8988T (cell line): ENCODE measurements at places on chromosomes 11 and 22.

- no peak for DNase-seq
Observed at GRCh38 chr11:27013781-27014361, 20.0 kb downstream of the FIBIN start.

DNA sequence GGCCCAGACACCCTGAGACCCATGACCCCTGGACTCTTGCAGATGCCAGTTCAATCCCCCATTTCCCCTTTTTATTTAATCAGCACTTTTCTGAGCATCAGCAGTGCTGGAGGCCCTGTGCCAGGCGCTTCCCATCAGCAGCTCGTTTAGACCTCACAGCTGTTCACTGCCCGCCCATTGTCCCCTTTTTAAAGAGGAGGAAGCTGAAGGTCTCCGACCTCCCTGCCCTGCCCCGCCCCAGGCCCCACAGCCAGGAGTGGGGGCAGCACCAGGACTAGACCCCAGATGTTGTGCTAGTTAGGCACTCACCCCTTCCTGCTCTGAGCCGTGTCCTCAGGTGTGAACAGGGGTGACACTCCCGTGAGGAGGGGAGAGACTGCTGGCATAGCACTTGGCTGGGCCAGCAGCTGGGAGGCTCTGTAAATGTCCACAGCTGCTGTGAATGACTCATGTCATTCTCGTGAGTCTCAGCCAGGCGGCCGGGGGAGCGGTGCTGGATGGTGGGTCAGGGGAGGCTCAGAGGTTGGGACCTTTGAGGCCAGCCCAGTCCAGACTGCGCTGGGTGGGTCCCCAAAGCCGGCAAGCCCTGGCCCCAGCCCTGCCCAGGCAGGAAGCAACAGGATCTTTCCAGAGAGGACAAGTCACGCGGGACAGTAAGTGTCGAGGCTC lies 19.9 kb downstream of the EMID1 start:
- DNase-seq: peak; percentile 21

DNA sequence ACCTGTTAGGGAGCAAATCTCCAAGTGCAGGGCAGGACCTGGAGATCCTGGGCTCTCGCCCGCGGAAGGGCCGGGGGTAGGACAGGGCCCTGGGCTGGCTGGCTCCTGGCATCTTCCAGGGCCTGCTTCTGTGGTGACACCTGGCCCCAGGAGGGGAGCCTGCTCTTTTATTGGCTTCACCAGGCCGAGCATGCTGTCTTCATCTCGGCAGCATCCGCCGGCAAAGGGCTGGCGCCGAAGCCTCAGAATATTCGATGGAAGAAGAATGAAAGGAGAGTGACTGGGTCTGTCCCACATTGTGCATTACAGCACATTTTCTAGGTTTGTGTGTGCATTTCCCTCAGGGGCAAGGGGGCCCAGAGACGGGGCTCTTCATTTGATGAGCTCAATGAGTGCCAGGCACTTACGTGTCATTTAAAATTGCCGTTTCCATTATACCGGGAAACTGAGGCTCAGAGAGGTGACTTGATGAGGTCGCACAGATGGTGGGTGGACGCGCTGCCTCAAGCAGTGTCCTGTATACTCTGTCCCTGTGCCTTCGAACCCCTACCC lies 70.0 kb downstream of the RBX1 start:
- no peak for DNase-seq

GRCh38 chr11:86414032-86414431 lies 39.3 kb downstream of the CCDC81 start:
- no peak for DNase-seq

DNA sequence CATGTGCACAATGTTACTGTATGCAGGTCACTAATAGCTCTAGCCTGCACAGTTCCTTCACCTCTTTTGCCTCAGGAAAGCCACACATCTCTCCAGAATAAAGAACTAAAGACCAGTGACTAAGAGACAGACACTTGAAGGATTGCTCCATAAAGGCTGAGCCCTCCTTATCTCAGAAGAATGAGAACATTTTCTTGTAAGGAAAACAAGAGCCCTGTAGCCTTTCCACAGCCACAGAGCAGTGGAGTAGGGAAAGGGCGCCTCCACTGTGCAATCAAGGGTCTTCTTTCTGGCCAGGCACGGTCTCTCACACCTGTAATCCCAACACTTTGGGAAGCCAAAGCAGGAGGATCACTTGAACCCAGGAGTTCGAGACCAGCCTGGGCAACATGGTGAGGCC lies 202.6 kb upstream of the TMEM45B start:
- no peak for DNase-seq

- DNase-seq: no peak
Observed at GRCh38 chr11:62843466-62843865, 4.1 kb upstream of the WDR74 start.

DNA sequence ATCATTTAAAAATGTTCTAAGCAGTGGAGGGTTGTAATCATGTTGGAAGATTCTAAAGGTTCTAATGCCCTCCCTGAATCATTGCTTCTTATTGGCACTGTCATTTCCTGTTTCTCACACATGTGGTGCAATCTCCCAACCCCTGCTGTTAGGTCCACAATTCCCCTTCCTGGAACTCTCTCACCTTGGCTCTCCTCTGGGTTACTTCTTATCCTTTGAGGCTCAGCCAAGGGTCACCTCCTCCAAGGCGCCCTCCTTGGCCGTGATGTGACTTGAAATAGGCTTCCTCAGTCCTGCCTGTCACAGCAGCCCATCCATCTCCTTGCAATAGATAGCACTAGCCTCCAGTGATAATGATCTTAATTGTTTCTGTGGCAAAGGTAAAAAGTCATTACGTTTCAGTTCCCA lies 149.8 kb downstream of the TTC17 start:
- DNase-seq: no peak

- no peak for DNase-seq
Observed at GRCh38 chr22:31567196-31567595, 70.9 kb downstream of the SFI1 start.

GRCh38 chr11:72202571-72202970 lies 10.6 kb downstream of the FOLR1 start:
- DNase-seq: no peak

GRCh38 chr11:60717956-60718355 lies 6.6 kb upstream of the MS4A18 start:
- DNase-seq: no peak

DNA sequence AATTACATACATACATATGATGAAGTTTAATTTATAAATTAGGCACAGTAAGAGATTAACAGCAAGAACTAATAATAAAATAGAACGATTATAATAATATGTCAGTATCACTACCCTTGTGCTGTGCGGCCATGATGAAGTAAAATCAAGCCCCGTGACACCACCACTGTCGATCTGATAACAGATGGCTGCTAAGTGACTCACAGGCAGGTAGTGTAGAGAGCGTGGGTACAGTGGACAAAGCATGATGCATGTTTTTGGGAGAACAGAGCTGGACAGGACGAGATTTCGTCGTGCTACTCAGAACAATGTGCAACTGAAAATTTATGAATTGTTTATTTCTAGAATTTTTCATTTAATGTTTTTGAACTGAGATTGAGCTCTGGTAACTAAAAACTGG lies 108.4 kb upstream of the TIMP3 start:
- no peak for DNase-seq

DNA sequence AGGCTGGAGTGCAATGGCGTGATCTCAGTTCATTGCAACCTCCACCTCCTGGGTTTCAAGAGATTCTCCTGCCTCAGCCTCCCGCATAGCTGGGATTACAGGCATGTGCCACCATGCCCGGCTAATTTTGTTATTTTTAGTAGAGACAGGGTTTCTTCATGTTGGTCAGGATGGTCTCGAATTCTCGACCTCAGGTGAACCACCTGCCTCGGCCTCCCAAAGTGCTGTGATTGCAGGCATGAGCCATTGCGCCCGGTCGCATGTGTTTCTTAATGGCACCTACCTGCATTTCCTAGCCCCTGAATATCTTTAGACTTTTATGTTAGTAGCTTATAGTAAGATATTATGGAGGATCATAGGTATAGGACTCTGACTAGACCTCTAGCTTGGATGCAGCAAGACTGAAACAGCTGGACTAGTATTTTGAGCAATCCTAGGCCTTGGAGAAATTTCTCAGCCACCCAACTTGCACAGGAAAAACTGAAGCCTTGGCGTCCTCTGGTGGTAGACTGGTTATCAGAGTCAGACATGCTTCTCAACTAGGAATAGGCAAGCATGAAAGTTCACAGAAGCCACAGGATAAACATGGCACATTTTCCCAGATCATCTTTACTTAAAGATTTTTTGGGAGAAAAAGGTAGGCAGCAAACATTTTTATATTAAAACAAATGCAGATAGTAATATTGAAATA lies 22.7 kb upstream of the C1QTNF4 start:
- peak; percentile 56 for DNase-seq

DNA sequence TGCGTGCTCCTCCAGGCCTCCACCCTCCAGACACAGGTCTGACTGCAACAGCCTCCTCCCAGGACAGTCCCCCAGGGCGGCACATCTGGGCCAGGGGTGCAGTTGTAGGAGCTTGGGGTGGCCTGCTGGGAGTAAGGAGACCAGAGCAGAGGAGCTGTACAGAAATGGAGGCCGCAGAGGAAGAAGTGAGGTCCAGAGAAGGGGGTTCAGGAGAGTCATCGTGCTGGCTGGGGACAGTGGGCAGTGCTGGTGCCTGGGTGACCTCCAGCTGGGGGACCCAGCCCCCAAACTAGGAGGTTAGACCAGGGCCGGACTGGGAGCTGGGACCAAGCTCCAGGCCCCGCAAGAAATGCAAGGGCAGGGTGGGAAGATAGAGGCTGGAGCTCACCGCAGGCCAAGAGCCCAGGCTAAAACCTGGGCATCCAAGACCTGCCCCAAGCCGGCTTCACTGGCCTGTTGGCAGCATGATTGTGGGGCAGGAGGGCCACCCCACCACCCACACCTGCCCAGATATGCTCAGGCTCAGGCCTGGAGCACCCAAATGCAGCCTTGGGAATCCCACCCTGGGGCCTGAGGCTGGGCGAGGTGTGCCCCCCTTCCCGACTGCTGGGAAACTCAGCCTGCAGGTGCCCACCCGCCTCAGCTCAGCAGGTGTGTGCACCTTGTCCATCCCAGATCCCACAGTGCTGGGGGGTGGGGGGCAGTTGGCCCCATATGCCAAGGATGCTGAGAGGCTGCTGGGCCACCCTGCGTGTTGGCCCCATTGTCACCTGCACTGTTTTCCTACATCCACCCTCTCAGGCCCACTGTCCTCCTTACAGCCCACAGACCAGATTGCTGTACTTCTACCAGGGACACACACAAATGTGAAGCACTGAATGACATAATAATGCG lies 96.9 kb downstream of the MORC2 start:
- DNase-seq: peak; percentile 5

- DNase-seq: peak; percentile 40
Observed at GRCh38 chr11:45238724-45239123, 47.4 kb downstream of the SYT13 start.

- no peak for DNase-seq
Observed at GRCh38 chr11:73671701-73672100, 25.3 kb downstream of the PLEKHB1 start.

DNA sequence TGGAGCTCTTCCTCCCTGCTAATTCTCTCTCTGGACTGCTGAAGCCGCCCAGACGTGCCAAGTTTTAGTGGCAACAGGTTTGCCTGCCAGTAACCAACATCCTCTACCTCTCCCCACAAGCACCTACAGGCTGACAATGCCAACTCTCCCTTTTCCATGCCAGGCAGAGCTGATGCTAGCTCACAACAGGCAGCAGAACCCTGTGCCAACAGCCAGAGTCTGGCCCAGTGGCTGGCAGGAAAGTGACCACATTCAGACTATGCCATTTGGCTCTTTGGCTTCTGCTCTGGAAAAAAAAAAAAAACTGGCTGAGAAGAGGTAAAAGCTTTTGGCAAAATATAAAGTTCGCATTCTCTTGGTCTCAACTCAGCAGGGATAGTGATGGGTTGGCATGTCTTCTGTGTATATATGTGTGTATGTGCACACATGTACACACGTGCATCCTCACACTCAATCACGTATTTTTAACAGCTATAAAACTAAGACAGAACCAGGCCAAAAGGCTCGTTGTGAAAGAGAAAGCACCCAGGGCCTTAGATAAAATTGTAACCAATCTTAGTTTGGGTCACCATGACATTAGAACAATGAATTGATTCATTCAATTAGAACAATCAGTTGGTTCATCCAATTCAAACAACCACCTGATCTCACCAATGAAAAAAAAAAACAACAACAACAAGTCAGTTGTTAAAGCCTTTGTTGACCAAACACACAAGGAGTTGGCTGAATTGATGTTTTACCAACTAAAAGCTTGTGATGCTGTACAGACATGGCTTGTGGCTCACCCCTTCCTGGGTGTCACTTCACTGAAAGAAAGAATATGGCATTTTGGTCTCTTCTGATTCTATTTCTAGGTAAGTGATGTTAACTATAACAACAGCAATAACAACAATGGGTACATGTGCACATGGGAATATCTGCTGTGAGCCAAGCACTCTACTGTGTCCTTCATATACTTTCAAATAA lies 48.6 kb downstream of the TRIM29 start:
- DNase-seq: no peak

DNA sequence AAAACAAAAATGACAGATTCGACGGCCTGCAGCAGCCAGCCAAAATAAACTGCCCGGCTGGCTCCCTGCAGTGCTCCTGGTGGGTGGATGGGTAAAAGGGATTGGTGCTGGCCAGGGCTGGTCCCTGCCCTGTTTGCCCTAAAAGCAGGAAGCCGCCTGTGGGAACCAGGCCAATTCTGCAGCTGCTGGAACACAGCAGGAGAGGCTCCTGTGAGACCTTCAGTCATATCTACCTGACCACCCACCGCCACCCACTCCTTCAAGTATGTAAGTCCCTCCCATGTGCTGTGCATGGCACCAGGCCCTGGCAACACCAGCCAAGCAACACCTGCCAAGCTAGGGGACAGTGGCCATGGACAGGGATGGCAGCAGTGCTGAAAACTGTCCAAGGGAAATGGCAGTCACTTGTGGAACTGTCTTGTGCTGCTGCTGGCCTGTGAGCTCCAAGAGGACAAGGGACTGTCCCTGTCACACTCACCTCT lies 48.7 kb upstream of the ARFGAP3 start:
- DNase-seq: no peak

DNA sequence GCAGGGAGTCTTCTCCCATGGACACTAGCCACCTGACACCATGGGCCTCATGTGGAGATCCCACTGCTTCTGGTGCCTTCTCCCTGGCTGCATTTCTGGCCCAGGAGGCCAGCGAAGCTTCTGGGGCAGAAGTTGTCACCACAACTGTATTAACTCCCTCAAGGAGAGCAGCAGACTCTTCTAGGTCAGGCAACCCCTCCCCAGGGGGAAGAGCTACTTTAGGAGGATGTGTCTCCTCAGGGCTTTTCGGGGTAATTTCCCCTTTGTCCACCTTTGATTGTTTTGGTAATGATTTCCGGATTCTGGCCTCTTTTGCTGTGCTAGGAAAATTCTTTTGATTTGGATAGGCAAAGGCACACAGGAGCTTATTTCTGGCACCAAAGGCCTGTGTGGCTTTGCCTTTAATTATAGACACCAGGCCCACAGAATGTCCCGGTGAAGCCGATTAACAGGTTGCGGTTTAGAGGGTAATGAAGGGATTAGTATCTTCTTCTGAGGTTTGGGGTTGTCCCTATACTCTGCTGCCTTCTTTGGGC lies 8.9 kb upstream of the UCP2 start:
- DNase-seq: no peak

GRCh38 chr22:33354928-33355327 lies 296.7 kb upstream of the SYN3 start:
- DNase-seq: no peak

GRCh38 chr11:69215784-69216415 lies 60.2 kb downstream of the SMIM38 start:
- DNase-seq: no peak
